ENCODE measurements at places on chromosomes 12 and 14. TPM values are rescaled to one million over a fixed set of nuclear protein-coding genes. Genes with fewer than 3 reads are reported as not detected.

GRCh38 chr12:97629382-97629781 lies 166.8 kb downstream of the RMST start:
- no peak for DNase-seq

- peak; percentile 39 for DNase-seq
Measured at GRCh38 chr12:101172316-101172715, 37.7 kb downstream of the SLC5A8 start.

DNA sequence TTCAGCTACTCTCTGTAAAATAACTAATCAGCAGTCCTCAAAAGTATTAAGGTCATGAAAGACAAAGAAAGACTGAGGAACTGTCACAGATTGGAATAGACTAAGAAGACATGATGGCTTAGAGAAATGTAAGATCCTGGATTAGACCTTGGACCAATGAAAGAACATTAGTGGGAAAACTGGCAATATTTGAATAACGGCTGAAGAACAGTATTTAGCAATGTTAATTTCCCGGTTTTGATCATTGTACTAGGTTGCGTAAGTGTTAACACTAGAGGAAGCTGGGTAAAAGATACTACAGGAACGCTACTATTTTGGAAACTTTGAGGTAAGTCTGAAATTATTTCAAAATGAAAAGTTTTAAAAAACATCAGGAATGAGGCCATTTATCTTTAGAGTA lies 98.8 kb upstream of the RESF1 start:
- no peak for DNase-seq

The GPR135 gene
- 0.59 TPM for total RNA-seq

DNA sequence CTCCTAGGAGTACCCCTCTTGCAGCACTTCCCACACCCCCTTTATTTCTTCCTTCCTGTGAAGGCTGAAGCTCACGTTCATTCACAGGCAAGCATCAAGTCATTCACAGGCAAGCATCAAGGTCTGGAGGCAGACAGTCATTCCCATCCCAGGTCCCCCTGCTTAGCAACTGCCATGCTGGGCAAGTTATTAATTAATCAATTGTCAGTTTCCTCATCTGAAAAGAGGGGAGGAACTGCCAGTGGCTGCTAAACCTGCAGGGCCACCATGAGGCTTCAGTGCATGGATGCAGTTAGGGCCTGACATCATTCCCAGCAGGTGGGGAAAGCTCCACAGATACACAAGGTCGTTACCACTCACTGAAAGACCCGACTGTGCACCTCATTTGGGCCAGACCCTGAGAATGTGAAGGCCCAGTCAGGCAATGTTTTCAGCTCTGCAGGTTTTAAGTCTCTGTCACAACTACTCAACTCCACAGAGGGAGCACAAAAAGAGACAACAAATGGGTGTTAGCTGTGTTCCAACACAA lies 85.0 kb upstream of the GPR68 start:
- no peak for DNase-seq

DNA sequence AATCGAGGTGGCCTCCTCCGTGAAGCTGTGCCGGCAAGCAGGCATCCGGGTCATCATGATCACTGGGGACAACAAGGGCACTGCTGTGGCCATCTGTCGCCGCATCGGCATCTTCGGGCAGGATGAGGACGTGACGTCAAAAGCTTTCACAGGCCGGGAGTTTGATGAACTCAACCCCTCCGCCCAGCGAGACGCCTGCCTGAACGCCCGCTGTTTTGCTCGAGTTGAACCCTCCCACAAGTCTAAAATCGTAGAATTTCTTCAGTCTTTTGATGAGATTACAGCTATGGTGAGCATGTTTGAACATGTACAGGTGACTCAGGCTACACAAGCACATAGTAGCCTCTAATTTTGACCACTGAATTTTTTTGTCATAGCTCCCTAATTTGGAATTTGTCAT lies 59.7 kb downstream of the ATP2A2 start:
- DNase-seq = no peak

The CLMN gene
- 10.5 TPM for total RNA-seq

GRCh38 chr14:100862793-100863192 lies 36.9 kb downstream of the MEG3 start:
- no peak for DNase-seq

GRCh38 chr12:99370421-99371138 lies 277.0 kb upstream of the GARIN6 start:
- no peak for DNase-seq

- peak; percentile 54 for DNase-seq
Measured at GRCh38 chr14:104081951-104082464, 3.5 kb upstream of the ASPG start.

The ADAMTS20 gene
- total RNA-seq = 0.90 TPM

The SERPINA3 gene
- total RNA-seq = not detected

The GLT8D2 gene
- total RNA-seq = 1.1 TPM

DNA sequence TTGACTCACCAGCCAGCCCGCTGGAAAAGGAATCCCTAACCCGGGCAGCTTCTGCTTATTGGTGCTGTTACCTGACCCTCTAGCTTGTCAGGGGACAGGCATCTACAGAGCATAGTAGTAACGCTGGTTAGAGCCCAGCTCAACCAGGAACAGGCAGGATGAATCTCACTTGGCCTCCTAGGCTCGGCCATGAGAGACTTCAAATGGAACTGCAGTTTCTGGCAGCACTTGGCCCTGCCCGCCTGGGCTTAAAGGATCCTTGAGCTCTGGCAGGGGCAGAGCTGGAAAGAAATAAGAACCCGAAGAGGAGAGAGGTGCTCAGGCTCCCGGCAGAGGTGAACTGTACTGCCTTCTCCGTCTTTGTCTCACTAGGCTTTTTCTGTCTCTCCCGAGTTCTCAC lies 2.3 kb upstream of the LHX5 start:
- DNase-seq = peak; percentile 64

The TOMM20L gene
- total RNA-seq = not detected

- no peak for DNase-seq
Measured at GRCh38 chr12:26520869-26521268, 312.1 kb downstream of the ITPR2 start.

- DNase-seq = no peak
Measured at GRCh38 chr14:75604979-75605851, 26.8 kb downstream of the FLVCR2 start.

GRCh38 chr14:26926585-26926984 lies 328.8 kb upstream of the NOVA1 start:
- DNase-seq = no peak

The REP15 gene
- 0.35 TPM for total RNA-seq

DNA sequence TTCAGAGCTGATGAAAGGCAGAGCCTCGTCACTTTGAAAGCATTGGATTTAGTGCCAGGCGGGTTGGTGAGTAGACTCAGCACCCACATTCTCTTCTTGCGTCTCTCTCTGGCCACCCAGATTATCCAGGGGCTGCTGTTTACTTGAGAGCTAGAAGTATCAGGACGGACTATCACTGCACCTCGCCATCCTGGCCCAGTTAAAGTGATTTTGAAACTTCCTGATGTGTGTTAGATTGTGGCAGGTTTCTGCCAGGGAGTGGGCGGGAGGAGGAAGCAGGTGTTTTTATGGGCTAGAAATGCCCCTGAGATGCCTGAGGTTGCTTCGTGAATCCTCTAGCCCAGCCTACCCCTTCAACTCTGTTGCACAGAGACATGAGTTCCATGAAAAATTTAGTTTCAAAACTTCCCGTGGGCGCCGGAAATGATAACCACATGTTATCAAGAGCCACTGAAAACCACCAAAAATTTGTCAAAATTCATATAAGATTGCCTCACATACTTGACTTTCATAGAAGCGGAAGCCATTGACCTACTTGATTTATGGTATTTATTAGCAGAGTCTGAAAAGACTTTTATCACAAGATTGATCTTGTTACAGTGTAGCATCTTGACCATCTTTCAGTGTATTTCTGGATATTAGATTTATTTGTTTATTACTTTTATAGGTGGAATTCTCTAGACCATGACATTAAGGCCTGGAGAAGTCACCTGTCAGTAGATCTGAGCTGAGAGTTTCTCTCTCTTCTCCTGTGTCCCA lies 466.0 kb downstream of the RAD51B start:
- DNase-seq = no peak

DNA sequence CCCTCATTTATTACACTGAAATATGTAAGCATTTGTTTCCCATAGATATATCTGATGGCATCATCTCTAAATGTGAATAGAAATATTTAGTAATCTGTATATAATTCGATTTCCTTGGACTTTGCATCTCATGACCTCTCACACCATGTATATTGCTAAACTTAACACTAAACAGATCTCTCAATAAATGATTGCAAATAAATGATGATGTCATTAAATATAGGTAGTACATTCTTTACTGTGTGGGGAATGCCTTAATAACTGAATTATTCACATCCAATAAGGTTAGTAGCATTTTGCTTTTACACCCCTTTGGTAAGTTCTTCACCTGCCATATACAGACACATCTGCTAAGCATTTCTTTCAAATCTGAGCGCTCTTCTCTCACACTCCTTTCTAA lies 340.5 kb downstream of the FSCB start:
- DNase-seq = no peak

- DNase-seq = no peak
Measured at GRCh38 chr12:130240831-130241590, 78.7 kb downstream of the FZD10 start.

- DNase-seq = no peak
Measured at GRCh38 chr12:108052260-108052659, 76.8 kb upstream of the WSCD2 start.

DNA sequence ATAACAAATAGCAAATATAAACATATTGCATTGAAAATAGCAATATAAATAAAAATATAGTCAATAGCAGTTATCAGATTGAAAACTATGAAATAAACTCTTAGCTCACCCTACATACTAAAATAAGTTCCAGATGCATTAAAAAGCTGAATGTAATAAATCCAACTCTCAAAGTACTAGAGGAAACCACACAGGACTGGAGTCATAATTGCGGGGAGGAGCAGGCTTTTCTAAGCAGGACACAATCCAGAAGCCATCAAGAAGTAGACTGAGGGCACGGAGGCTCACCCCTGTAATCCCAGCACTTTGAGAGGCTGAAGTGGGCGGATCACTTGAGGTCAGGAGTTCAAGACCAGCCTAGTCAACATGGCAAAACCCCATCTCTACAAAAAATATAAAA lies 22.2 kb downstream of the GSC start:
- no peak for DNase-seq

- no peak for DNase-seq
Measured at GRCh38 chr12:118022728-118023109, 6.2 kb downstream of the RFC5 start.

DNA sequence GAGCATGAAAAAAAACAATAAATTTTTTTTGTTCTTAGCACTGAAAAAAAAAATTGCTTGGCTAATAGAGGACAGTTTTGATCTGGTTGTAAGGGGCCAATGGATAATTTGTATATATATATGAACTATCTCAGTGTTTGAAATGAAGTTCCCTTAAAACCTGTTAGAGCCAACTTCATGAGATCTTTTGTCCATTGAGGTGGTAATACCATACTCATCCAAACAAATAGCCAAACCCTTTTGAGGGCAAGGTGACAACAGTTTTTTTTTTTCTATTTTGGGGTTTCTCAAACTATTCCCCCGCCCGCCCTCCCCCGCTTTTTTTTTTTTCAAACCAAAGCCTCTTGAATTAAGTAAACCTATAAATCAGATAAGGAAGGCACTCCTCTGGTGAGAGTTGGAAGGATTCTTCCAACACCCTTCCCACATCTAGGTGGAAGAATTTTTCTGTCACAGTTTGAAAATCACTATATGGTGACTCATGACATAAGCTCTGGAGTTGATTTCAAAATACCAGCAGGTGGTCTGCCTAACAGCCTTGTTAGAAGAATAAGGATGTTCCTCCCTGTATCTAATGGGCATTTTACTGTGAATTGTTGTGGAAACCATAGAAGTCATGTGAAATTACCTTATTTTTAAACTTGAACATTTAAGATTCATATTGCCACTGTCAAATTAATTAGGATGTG lies 10.2 kb downstream of the ARHGAP5 start:
- peak; percentile 18 for DNase-seq

The TROAP gene
- 48.0 TPM for total RNA-seq

DNA sequence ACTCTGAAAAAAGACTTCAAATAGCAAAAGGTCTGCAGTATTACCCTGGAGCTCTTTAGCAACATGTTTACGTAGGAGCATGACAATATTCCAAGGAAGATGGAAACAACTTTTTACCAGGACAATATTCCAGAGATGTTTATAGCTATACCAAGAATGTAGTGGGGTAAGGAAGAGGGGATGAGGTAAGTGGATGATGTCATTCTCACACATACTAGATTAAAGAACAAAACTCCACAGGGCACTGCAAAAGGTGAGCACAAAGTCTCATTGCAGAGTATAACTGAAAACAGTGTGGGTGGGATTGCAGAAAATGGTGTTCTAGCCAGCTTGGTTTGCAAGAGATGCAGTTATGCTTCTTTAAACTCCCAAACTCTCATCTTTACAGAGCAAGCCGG lies 8.4 kb downstream of the CMTM5 start:
- DNase-seq = no peak

DNA sequence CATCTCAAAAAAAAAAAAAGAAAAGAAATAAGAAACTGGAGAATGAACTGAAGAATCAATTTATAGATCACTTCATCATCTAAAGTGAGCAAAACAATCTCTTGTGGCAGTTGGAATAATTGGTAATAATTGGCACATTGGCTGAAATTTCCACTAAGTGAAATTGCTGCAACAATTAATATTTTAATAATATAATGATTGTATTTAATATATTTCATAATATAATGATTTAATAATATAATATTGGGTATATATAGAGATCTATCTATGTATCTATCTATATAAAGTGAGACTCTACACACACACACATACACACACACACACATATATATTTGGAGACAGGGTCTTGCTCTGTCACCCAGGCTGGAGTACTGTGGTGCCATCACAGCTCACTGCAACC lies 81.2 kb upstream of the PRICKLE1 start:
- no peak for DNase-seq

The PRB2 gene
- total RNA-seq = not detected

The NPFF gene
- total RNA-seq = not detected

The SLC38A6 gene
- 6.1 TPM for total RNA-seq

DNA sequence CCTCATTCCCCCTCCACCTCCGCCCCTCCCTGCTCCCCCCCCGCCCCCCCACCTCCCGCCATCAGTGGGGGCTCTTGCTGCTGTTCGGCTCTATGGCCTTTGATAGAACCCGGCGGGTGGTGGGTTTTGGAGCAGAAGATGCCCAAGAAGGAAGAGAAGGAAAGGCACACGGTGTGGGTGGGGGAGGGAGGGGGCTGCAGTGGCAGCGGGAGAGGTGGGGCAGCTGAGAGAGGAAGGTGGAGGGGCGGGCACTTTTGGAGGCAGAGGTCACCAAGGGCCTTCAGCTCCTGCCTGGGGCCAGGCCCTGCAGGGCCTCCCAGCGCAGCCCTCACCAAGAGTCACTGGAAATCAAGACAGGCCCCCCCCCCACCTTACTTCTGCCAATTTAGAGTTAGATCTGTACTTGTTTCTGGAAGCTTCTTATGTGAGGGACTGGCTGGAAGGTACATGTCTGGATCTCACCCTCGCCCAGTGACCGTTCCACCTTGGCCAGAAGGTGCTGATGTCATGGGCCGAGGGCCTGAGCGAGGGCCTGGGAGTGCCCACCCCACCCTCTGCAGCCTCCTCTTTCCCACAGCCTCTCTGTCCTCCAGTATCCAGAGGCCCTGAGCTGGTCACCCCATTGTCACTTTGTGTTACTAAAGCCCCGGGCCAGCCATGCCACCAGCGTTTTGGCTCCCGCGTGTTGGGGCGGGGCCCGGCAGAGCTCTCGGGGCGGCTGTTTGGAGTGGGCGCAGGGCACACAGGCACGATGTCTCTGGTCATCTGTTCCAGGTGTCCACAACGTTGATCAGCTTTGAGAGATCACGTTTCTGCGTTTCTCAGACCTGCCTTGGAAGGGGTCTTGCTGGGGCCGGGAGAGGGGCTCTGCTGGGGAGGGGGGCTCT lies 153.9 kb downstream of the KIF26A start:
- peak; percentile 82 for DNase-seq

Measured in H7 (cell line).